Activated CD4-positive, alpha-beta T cell treated with anti-CD3 and anti-CD28 coated beads, Interleukin-2, amount 50 U/mL, for 24 hours (primary cell): ENCODE measurements at places on chromosomes 3 and 15.

DNA sequence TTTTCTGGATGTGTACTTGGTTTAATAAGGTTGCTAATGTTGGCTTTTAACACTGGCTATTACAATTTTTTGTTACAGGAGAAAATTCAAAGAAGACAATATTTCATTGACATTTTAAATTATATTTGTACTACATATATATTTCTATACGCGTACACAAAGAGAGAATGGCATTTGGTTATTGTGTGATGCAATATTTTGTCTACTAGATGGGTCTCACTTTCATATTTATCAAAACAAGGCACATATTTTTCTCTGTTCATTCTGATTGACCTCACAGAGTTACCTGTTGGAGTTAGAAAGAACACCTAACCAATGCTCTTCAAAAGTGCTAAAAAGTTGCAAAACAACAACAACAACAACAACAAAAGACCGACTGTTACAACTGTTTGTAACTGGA is 50.2 kb upstream of the VGLL3 start:
- no peak for DNase-seq

GRCh38 chr3:194682189-194682693 is 3.4 kb upstream of the FAM43A start:
- no peak for DNase-seq

GRCh38 chr3:136604961-136605360 is 147.2 kb downstream of the STAG1 start:
- DNase-seq = no peak

- DNase-seq = no peak
Observed at GRCh38 chr15:74180881-74181602, 7.5 kb downstream of the ISLR start.

- DNase-seq = no peak
Observed at GRCh38 chr3:32780735-32781210, 37.0 kb upstream of the TRIM71 start.

DNA sequence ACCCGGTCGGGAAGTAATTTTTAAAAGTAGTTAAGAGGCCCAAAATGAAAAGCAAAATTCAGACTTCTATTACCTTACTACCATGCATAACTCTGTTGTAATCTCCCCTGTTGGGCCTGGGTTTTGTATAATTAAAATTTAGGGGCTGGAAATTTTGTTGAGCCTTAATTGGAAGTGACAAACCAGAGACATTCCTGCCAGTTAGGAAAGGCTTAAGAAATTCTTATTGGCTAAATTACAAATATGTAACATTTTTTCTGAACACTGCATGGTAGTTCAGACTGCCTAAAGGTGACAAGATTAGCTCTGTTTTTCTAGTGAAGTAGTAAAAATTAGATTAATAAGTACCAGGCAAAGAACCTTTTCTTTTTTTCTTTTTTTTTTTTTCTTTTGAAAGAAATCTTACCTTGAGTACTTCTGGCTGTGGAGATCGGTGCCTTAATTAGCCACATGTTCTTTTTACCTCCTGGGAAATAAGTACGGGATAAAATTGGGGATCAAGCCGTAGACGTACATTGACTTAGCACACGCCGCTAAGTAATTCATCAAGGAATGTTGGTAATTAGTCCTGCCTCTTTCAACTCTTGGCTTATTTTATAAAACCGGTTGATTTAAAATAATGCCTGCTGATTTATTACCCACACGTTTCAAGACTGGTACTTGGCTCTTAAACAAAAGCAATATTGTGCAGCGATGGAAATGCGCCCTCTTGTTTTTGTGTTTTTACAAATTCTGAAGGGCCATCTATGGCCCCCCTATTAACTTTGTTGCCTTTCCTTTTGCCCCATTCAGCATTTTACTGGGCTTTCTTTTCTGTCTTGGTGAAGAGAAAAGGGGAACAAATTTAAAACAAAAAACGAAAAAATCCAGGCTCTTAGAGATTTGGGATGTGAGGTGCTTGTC is 111.2 kb upstream of the SAMMSON start:
- DNase-seq = no peak

DNA sequence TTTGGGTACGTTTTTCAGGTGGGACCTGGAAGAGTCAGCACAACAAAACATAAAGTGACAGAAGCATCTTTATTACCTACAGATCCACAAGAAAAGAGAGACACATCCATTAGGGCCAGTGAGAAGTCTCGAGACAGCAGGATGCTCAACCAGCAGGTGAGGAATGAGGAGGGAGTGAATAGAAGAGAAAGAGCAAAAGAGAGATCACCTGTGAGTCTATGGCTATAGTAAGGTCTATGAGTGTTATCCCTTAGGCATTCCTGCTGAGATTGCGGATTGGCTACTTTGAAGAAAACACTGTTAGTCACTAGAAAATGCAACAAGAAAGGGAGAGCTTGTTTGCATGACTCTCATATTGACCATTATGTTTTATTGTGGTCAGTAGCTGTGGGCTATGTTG is 1556.2 kb upstream of the GBE1 start:
- DNase-seq = no peak

DNA sequence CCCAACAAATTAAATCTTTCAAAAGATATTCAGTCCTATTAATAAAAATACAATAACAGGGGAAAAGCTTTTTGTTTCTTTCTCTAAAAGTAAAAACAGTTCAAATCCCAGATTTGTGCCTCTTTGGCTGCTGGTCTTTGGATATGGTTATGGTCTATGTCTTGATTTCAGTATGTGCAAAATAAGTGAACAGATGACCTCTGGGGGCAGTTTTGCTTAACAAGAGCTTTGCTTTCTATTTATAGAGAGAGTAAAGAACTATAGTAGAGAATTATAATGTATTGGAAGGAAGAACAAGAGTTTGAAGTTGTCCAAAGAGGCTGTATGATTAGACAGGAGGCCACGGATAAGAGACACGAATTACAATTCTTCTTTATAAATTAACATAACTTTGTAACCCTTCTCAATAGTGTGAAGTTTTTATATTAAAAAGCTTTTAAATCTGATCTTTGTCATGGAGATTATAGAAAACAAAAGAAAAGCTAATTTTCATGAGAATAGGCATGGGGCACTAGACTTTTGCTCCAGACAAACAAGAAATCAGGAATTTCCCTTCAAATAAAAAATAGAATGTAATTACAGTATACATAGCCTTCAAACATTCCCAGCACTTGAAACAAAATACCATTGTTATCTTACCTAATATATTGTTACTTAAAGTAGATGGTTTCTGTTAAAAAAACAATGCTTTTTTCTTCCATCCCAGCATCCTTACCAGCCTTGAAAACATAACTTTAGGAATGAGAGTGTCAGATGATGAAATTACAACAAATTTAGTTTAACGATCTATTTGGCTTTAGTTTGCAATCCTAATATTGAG is 432.7 kb upstream of the ARHGEF26 start:
- DNase-seq = no peak
